ENCODE measurements at places on chromosomes 11 and 22.

- ATAC-seq, result no peak
Measured at GRCh38 chr11:61106894-61107470, 4.7 kb downstream of the CD5 start.

DNA sequence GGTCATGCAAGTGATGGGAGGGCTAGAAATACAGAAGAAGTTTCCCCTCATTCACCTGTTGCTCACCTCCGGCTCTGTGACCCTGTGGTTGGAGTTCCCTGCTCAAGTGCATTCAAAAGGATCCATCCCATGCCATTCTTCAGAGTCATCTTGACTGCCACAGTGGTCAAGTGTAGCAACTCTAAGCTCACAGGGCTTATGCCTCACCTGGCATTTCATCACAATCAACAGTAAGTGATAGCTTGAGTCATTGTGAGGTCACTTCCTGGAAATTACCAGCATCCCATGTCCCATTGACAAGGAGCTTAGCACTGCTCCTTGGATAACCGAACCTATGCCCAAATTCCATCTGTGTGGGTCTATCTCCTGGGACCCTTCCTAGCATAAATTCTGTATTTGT lies 55.6 kb downstream of the OR4C45 start:
- no peak for ATAC-seq

GRCh38 chr11:128179512-128179911 lies 407.8 kb downstream of the ETS1 start:
- no peak for ATAC-seq

DNA sequence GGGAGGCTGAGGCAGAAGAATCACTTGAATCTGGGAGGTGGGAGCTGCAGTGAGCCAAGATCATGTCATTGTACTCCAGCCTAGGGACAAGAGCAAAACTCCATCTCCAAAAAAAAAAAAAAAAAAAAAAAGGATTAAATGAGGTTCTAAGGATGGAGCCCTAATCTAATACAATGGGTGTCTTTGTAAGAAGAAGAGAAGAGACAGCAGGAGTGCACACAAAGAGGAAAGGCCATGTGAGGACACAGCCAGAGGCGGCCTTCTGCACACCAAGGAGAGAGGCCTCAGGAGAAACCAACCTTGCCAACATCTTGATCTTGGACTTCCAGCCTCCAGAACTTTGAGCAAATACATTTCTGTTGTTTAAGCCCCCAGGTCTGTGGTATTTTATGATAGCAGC lies 66.6 kb upstream of the CECR2 start:
- ATAC-seq, result no peak

GRCh38 chr11:102662607-102663006 lies 37.5 kb upstream of the MMP20 start:
- ATAC-seq, result no peak
